ENCODE measurements at places on chromosomes 2 and 18.

DNA sequence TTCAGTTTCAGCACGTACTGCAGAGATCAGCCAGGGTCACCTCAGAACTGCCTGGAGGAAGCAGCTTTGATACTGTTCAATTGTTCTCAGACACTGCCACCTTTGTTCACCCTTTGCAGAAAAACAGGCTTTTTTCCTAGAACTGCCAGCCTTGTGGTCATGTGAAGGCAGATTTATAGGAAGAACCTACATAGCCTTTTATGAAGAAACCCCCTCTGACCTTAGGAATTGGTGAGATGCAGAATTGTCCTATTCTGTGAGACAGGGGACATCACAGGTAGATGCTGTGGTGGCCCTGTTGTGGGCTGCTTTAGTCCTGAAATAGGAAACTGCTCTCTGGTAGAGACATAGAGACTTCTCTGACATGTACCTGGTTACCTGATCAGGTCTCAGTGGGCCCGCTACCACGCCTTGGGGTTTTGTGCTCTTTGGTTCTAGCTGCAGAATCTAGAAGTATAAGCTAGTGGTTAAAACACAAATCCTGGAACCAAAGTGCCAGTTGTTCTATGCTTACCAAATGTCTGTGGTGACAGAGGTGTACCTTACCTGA, 206.6 kb downstream of the AGPS start:
- no peak for DNase-seq

DNA sequence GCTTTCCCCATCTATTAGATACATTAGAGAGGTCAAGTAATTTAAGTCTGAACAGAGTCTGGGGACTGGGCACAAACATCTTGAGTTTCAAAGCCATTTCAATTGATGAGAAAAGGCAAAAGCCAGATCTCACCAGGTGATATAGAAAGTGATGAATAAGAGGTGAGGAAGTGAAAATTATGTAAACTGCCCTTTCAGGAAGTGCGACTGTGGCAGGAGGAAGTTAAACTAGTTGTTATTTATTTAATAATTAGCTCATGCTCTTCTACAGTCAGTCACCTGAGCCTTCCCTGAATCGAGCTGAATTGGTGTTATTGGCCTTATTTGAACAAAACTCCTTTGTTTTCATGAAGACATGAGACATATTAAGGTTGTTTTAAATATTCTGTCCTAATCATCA, 115.1 kb downstream of the CDH20 start:
- DNase-seq = no peak

DNA sequence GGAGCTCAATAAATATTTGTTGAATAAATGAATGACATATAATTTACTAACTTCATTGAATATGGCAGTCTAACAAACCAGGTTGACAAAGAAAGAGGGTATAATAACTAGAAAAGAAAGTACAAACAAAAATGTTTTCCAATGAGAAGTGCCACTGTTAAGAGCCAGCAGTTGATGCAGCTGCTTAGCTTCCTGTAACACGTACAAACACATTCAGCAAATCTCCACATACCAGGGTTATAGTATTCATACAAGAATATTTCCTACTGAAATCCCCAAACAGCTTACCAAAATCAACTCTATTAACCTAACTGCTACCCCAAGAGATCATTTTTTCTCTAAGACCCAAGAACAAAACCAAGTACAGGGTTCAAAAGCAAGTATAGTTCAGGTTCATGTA, 77.7 kb downstream of the THADA start:
- no peak for DNase-seq

- no peak for DNase-seq
These were observed 3.5 kb downstream of the CPO start for GRCh38 chr2:206942592-206943478.

DNA sequence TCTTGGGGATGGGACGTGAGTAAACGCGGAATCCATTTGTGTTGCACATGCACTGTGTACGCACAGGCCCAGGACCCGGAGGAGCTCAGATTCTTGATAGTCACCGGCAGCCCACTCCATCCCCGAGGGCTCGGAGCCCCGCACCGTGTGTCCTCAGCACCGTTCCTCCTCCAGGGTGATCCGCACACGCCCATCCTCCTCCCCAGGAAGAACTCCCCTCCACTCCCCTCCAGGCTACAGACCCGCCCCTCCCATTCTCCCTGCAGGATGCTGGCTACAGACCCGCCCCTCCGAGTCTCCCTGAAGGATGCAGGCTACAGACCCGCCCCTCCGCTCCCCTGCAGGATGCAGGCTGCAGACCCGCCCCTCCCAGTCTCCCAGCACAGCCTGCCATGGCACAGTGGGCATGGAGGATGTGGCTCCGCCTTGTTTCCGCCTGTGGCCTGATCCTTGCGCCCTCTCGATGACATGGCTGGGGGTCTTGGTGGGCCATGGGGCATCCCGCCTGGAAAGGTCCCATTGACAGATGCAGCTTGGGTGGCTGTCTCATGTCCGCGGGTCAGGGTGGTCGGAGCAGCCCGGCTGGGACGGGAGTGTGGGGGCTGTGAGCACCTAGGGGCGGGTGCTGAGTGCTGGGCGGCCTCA, 14.1 kb downstream of the CTDP1 start:
- no peak for DNase-seq

DNA sequence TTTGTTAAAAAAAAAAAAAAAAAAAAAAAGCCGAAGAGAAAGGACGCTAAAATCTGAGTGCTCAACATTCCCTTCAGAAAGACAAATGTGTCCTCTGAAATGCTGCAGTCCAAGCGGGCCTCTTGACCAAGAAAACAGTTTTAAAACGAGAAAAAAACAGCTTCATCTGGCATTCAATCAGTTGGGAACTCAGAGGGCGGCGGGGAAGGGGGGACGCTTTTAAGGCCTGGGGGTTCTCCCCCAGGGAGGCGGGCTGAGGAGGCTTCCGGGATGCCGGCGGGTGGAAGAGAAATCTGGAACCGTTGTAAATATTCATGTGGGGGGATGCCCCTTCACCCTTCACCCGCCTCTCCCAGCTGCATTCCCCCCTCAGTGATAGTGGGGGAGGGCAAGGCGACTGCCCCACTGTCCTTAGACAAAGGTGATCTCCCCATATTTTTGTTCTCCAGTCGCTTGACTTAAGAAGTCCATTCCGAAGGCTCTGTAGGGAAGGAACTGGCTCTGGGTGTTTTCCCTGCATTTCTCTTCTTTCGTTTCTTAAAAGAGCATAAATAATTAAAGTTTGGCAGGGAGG, 3.3 kb upstream of the HOXD11 start:
- DNase-seq = no peak

GRCh38 chr2:170369894-170370293, 191.9 kb downstream of the MYO3B start:
- DNase-seq = no peak

- DNase-seq = no peak
These were observed 23.3 kb upstream of the LMAN1 start for GRCh38 chr18:59382383-59382782.

- no peak for DNase-seq
These were observed 187.5 kb upstream of the NRXN1 start for GRCh38 chr2:51219468-51219867.

DNA sequence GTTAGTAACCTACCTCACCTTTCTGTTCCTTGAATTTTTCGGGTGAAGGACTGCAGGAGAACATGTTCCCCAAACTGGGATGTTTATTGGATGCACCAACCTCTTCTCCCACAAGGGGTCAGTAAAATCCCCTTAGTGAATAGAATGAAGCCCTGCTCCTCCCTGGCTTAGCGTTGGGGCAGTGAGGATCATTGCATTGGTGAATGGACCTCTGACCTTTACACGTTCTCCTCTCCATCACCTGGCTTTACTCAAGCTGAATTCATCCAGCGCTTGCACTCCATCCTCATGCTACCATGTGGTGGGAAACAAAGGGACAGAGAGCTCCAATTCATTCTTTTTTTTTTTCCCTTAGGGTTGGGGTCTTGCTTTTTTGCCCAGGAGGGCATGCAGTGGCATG, 157.2 kb downstream of the MIB1 start:
- DNase-seq = peak; percentile 43

DNA sequence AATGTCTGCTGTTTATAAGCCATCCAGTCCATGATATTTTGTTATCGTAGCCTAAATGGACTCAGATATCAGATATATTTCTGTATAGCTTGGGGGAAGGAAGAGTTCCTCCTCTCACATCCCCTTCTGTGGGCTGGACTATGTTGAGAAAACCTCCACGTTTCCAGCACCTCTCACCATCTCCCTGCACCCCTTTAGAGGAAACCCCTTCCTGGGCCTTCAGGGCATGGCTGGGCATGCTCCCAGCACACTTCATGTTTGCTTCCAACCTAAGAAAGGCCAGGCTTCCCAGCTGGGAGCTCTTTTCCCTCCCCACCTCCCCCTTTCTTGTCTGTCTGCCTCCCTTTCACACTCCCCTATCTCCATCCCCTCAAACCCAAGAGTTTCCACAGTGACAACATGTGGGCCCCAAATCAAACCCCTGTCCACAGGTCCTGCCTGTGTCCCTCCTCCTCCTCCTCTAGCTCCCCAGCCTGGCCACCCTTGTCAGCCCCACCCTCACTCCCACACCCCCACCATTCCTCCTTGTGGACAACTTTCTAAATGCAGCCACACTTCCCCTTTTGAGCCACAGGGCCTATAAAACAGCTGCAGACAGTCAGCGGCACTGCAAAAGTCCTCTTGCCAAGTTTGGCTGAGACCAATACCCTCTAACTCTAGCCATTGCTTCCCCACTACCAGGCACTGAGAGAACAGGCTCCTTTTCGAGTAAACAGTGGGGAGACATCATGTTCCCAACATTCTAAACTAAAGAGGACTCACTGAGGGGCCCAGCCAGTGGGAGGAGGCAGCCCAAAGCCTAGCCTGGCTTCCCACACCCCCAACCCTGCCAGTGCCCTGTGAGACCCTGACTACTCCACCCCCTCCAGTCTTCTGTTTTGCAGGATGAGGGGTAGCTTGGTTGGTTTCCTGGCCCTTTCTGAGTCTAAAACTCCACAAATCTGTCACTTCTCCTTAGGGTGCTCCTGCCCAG, 120.5 kb downstream of the ZFP36L2 start:
- no peak for DNase-seq

- DNase-seq = no peak
These were observed 678.1 kb upstream of the SLC8A1 start for GRCh38 chr2:41129988-41130387.

DNA sequence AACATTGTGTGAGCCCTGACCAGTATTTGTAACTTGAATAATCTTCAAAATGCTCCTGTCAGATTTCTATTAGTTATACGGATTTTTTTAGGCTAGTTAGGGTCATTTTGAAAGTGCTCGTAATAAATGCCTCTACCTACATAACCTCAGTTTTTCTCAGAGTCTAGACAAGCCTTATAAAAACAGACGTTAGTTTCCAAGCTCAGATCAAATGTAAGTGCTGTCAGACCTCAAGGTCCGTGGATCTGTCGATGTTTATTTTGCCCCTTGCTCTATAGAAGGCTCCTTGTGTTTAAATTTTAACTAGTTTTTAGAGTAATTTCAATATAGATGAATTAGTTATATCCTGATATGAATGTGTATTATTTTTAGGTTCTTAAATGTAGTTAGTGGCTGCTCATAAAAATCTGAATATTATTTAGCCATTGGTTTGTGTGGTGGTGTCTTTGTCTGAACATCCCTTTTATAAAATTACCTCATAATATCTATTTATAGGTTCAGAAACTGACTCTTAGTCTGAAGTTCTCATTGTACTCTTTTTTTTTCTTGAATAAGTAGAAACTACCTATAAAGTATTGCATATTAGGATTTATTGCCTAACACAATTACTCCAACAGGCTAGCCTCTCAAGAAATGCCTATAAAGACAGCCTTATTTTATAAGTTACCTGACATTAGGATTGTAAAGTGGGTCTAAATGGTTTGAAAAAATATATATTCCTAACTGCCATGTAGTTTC, 71.1 kb downstream of the MTA3 start:
- DNase-seq = no peak

DNA sequence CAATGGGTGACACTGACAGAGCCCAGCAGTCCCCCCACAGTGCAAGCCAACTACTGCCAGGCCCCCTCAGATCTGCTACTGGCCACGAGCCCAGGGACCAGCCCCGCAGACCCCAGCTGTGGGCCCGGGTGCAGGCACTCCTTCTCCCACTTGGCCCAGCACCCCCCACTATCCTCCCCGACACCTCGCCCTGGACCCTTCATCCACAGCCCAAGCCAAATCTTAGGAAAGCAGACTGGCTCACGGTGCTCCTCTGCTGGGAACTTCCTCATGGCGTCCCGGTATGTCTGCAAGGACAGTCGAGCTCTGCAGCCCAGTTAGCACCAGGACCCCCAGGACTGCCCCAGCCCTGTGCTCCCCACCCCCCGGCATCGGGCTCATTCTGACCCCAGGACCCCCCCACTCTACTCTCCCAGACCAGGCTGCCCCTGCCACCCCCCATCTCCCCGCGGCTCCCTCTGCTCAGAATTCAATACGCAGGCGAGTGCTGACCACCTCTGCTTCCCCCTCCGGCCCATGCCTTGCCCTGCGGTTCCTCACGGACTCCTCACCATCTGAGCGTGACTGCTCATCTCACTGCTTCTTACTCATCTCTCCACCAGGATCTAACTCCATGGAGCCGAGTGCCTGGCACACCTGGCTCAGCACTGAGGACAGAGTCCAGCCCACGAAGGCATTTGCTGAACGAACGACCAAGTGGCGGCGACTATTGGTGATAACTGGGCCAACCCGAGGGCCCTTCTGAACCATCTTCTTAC, 85.7 kb downstream of the PXDN start:
- no peak for DNase-seq

DNA sequence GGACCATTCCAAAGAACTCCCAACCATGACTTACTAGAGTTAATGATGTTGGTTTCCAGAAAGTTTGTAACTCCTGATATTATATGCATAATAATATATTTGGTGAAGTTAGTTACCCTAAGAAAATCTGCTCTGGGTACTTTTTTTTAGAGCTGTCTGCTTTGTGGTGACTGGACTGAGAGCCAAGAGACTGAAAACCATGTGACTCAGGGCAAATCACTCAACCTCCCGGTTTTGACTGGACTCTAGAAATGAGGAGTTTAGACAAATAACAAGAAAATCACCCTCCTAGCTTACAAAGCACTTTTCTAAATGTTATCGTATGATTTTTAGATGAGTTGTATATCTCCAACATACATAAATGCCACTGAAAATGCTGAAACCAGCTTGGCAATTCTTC, 138.3 kb upstream of the RND3 start:
- DNase-seq = no peak

- DNase-seq = no peak
These were observed 1.2 kb downstream of the SLC35F5 start for GRCh38 chr2:113755035-113755834.

DNA sequence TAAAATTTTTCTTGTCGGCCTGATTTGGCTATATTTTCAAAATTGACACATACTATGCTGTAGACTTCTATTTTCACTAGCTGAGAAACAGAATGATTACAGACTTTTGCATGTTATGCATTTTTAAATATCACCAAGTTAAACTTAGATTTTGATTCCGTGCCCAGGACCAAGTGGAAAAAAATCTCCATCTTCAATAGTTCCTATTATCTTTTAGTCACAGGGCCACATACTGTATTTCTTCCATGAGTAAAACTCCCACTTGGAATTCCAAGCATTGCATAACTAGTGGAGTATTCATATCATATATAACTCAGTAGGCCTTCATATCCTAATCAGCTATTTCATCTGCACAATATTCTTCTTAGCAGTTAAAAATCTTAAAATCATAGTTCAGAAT, 470.9 kb downstream of the ARHGAP15 start:
- no peak for DNase-seq

GRCh38 chr2:241892299-241893137, 23.0 kb downstream of the RTP5 start:
- peak; percentile 85 for DNase-seq
